Cardiac fibroblast (primary cell): ENCODE measurements at places on chromosomes 1 and 21.

GRCh38 chr21:38819719-38820159 is 14.0 kb downstream of the ETS2 start:
- peak; percentile 78 for DNase-seq

DNA sequence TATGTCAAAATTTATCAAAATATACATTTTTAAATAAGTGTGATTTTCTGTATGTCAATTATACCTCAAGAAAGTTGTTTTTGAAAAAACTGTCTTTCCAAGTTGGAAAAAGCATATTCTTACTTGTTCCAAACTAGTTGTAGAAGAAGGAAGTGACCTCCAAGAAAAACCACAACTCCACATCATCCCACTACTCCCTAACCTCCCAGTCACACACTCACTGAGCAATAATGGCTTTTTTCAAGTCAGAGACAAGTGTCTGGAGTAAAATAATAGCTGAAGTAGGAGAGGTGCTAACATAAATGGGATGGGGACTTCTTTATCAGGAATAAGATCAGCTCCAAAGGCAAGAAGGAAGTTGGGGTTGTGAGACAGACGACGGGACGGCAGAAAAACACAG is 13.4 kb downstream of the EPRS1 start:
- DNase-seq: no peak

DNA sequence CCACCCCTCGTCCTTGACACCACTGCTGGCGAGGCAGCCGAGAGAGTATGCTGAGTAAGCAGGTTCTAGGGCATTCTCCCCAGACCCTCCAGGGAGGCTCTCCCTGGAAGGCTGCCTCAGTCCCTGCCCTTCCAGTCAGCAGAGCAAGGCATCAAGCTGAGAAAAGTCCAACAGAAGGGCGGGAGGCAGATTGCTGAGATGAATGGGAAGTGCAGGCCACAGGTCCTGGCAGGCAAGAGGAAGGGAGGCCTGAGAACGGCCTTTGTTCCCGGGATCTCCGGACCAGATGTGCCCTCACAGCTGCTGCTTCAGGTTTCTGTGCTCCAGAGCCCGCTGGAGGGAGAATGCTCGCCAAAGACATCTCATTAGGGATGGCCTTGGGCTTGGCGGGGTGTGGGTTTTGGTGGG is 270.0 kb upstream of the VAMP3 start:
- no peak for DNase-seq

GRCh38 chr1:59814180-59814900 is 409 bp upstream of the HOOK1 start:
- no peak for DNase-seq

GRCh38 chr21:25054689-25055088 is 552.6 kb downstream of the MRPL39 start:
- DNase-seq: no peak

DNA sequence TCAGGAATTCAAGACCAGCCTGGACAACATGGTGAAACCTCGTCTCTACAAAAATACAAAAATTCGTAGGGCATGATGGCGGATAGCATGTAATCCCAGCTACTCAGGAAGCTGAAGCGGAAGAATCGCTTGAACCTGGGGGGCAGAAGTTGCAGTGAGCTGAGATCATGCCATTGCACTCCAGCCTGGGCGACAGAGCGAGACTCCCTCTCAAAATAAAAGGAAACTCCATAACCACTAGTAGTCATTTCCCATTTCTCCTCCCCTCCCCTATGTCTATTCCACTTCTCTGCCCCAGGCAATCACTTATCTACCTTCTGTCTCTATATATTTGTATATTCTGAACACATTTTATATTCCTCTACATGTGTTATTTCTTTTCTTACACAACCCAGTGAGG is 4.0 kb upstream of the CEP350 start:
- DNase-seq: no peak

- no peak for DNase-seq
Measured at GRCh38 chr1:233527818-233528217, 86.1 kb upstream of the KCNK1 start.

- DNase-seq: no peak
Measured at GRCh38 chr21:40717028-40717427, 129.9 kb downstream of the DSCAM start.

GRCh38 chr1:115643666-115644065 is 1.9 kb downstream of the VANGL1 start:
- DNase-seq: no peak

- DNase-seq: peak; percentile 28
Measured at GRCh38 chr1:36576118-36576517, 93.4 kb upstream of the CSF3R start.

DNA sequence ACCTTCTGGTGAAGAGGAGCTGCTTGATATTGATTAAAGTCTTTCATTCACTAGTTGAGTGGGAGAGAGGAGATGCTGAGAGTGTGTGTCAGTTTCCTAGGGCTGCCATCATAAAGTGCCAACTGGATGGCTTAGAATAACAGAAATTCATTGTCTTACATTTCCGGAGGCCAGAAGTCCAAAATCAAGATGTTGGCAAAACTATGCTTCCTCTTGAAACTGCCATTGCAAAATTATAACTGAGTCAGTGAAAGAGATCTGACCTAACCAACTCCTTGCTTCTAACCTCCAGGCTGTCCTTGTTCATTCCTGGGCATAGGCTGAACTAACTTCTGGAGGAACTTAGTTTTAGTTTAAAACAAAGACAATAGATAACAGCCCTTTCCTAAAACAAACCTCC is 47.1 kb downstream of the PTGS2 start:
- DNase-seq: peak; percentile 18

DNA sequence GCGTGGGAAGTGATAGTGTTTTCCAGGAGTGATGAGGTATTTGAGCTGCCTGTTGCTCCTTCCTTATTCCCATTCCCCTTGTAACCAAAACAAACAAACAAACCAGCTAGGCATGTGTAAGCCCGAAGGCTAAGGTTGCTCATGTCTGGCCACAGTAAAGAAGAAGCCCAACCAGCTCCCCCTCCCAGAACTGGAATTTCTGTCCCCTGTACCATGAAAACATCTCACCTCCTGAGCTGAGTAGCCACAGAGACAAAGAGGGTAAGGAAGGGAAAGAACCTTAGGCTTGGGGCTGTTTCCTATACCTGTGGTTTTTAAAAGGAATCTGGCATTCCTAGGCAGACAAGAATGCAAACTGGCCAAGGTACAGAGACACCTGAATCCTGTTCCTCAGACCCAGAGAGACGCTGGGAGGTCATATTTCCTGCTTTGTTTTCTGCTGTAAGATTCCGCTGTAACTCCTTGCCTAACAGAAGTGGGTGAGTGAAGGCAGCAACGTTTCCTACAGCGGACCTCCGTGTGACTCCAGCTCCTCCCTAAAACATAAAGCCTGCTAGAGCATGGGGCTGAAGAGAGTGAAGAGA is 41.7 kb upstream of the RAB4A start:
- peak; percentile 38 for DNase-seq

DNA sequence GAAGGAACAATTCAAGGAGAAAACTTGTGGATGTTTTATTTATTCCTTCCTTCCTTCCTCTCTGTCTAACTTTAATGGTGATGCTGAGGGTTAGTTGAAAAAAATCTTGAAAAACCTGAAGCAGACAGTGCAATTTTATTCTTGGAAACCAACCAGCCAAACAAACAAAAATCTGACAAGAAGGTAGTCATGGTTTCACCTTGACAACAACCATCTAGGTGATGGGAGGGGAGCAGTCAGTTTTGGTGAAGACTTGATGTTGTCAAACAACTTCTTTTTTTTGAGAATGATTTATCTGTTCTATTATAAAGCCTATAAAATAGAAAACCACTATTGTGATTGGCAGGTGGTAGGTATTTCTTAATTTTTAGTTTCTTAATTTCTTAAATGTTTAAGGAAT is 92.4 kb upstream of the GPR88 start:
- no peak for DNase-seq

DNA sequence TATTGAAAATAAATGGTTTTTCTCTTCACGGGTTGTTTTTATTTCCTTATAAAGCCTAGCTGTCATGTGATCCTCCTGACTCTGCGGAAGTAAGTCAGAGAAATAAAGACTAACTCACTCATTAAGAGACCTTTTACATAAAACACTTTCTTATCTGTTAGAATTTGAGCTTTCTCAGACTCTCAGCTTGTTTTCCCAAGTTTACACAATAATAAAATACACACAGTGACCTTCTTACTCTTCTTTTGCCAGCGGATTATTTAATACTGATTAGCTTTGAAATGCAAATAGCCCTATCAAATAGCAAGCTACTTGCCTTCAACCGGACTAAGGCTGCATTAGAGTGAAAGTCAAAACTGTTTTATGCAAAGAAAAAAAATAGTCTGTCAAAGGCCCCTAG is 45.5 kb upstream of the CXADR start:
- no peak for DNase-seq

- DNase-seq: no peak
Measured at GRCh38 chr1:84020151-84020550, 21.2 kb upstream of the TTLL7 start.

GRCh38 chr1:218421531-218421930 is 76.4 kb downstream of the TGFB2 start:
- DNase-seq: no peak

GRCh38 chr21:42474043-42474831 is 21.8 kb downstream of the RSPH1 start:
- peak; percentile 21 for DNase-seq

GRCh38 chr1:156497743-156498431 is 2.7 kb downstream of the MEF2D start:
- DNase-seq: no peak

DNA sequence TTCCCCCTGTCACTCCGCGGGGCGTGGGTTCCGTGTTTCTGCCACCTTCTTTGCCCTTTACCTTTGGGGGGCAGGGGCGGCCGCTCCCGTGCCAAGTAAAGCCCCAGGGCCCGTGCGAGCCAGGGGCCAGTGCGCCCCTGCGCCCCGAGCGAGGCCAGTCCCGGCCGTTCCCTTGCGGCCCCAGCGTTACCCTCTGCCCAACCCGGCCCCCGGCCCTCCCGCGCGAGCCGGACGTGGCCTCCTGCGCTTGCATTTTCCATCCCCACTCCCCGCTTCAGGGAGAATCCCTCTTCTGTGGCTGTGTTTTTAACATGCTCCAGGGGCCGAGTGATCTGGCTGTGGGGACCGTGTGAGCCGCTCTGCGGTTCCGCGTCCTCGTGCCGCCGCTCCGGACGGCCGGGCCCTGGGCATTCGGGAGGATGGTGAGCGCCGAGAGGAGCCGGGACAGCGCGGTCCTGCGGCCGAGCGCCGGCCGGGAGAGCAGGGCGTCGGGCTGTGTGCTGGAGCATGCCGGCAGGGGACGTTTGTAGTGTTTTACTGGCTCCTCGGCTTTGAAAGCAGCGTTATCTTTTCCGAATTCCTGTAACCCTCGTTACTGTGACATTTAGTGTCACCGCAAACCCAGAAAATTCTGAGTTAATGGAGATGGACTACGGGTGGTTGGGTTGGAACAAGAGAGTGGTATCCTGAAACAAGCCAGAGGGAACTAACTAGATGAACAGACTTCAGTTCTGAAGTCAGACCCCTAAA is 1.0 kb downstream of the GALNT2 start:
- DNase-seq: peak; percentile 37

GRCh38 chr1:71572038-71572437 is 491.2 kb upstream of the ZRANB2 start:
- no peak for DNase-seq

GRCh38 chr1:9332513-9333143 is 39.9 kb downstream of the SPSB1 start:
- no peak for DNase-seq

DNA sequence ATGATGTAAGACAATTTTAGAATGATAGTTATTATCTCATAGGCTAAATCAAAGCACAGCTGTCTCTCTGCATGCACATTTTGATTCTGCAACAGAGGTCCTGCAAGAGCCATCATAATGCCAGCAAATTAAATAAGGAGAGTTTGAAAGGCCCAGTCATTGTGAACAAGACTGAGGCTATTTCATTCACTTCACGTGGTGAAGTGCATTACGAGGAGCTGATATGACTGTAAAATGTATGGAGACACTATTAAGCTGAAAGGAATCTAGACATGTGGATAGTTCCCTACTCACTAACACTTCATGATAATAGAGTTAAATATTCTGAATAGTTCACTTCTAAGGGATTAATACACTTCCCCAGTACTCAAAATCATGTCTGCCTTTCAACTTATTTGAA is 299.0 kb downstream of the SMYD3 start:
- no peak for DNase-seq

- DNase-seq: peak; percentile 21
Measured at GRCh38 chr21:37565530-37566223, 199.1 kb downstream of the DYRK1A start.

- peak; percentile 89 for DNase-seq
Measured at GRCh38 chr1:60573121-60573520, 499.6 kb upstream of the C1orf87 start.

DNA sequence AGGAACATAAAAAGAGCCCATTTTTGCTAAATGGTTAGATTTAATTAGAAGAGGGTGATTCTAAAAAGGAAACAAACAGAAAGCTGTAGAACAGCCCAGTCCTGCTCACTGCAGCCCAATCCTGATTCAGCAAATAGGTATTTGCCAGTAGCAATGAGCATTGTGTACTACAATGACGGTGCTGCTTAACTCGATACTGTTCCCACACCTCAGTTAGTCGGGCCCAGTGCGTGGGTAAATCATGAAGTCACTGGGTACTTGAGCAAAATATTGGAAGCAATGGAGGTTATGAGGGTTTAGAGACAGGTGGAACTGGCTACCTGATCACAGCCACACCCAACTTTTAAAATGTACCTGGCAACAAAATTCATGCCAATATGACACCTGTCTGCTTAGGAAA is 101.5 kb upstream of the ADGRL2 start:
- peak; percentile 96 for DNase-seq

- DNase-seq: peak; percentile 96
Measured at GRCh38 chr1:228697207-228698016, 37.9 kb upstream of the RHOU start.

- no peak for DNase-seq
Measured at GRCh38 chr1:46412893-46413595, 18.9 kb downstream of the FAAH start.

GRCh38 chr1:217494767-217495166 is 136.1 kb downstream of the GPATCH2 start:
- no peak for DNase-seq

- DNase-seq: no peak
Measured at GRCh38 chr1:219266524-219266923, 92.8 kb downstream of the LYPLAL1 start.

- DNase-seq: no peak
Measured at GRCh38 chr1:7302873-7303272, 468.2 kb upstream of the VAMP3 start.

GRCh38 chr1:226736001-226736907 is 2.8 kb downstream of the ITPKB start:
- no peak for DNase-seq
